ENCODE measurements at places on chromosomes 1 and 21. TPM values are rescaled to one million over a fixed set of nuclear protein-coding genes. Genes with fewer than 3 reads are reported as not detected.

The RFX5 gene
- total RNA-seq: 51.7 TPM

The DMBX1 gene
- not detected for total RNA-seq

The NUF2 gene
- total RNA-seq: 56.4 TPM

The GPR3 gene
- total RNA-seq: 2.1 TPM

The KCNK1 gene
- not detected for total RNA-seq

The TMEM269 gene
- total RNA-seq: 0.13 TPM

The MFAP2 gene
- total RNA-seq: 13.6 TPM

The PROK1 gene
- total RNA-seq: not detected

The ILDR2 gene
- 0.14 TPM for total RNA-seq

The SPRR3 gene
- total RNA-seq: not detected

The SYF2 gene
- total RNA-seq: 47.2 TPM

The LINGO4 gene
- not detected for total RNA-seq

The RRP15 gene
- total RNA-seq: 13.2 TPM

The TRIM67 gene
- total RNA-seq: not detected

The TMPRSS15 gene
- total RNA-seq: not detected

The HSF2BP gene
- total RNA-seq: 1.1 TPM

The SH2D2A gene
- 0.27 TPM for total RNA-seq

The NOS1AP gene
- total RNA-seq: 2.5 TPM

The PCNX2 gene
- 9.1 TPM for total RNA-seq

The PLEKHG5 gene
- total RNA-seq: 39.0 TPM

The PRMT2 gene
- 85.7 TPM for total RNA-seq

The PPIAL4G gene
- not detected for total RNA-seq

The TDRD5 gene
- not detected for total RNA-seq

The SLC35F3 gene
- total RNA-seq: not detected

The RBM11 gene
- total RNA-seq: not detected

The C1orf50 gene
- total RNA-seq: 6.5 TPM

The MROH9 gene
- total RNA-seq: not detected

The C1orf94 gene
- not detected for total RNA-seq

The DDAH1 gene
- 155 TPM for total RNA-seq

The PCP4 gene
- total RNA-seq: not detected

The SERPINC1 gene
- not detected for total RNA-seq

The VWA5B1 gene
- total RNA-seq: not detected

The NPHS2 gene
- total RNA-seq: not detected

The DCST1 gene
- total RNA-seq: not detected

The TSTD1 gene
- total RNA-seq: 7.4 TPM

All from thoracic aorta endothelial cell (primary cell).